ENCODE measurements at places on chromosomes 16 and 17. TPM values are rescaled to one million over a fixed set of nuclear protein-coding genes. Genes with fewer than 3 reads are reported as not detected.

GRCh38 chr17:14469971-14470370 is 169.1 kb downstream of the HS3ST3B1 start:
- no peaks in the 10 kb centered on the region for H3K4me1 ChIP-seq
- no peak for DNase-seq
- H3K27me3 ChIP-seq = no peaks in the 10 kb centered on the region
- no peaks in the 10 kb centered on the region for H3K36me3 ChIP-seq
- no peak overlapping the region for H3K27ac ChIP-seq
- H3K4me3 ChIP-seq = no peak overlapping the region

DNA sequence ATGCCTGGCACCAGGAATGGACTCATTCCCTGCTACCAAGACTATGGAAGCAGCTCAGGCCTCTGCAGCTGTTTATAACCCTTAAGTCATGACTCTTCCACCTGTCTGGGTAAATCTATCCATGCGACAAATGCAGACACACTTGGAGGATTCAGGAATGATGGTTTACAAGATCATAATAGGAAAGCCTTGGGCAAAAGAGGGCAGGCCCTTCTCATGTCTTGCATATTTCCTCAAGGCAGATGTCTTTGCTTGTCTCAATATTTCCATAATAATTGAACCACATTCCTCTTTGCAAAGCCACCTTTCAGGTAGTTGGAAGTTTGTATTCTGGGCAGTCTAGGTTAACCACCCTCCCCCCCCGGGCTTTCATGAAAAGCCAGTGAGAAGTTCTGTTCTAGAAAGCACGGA is 884 bp upstream of the JPT1 start:
- DNase-seq = no peak
- H3K36me3 ChIP-seq = no peaks in the 10 kb centered on the region
- H3K4me3 ChIP-seq = no peak overlapping the region

DNA sequence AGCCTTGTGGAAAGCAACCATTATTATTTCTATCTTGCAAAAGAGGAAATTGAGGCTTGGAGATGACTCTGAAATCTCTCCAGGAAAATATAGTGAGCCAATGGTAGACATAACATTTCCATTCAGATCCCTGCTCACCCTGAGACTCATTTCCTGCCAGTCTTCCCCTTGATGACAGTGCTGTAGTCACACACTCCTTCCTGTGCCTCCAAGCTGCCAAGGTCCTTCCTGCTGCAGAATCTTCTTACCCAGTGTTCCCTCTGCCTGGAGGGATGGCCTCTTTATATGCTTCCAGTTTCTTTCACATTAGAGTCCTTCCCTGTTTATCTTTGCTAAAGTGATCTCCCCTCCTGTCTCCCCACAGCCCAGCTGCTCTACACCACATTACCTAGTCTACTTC is 648.1 kb downstream of the TOX3 start:
- no peaks in the 10 kb centered on the region for H3K27me3 ChIP-seq
- H3K4me3 ChIP-seq = no peak overlapping the region
- no peaks in the 10 kb centered on the region for H3K36me3 ChIP-seq
- H3K27ac ChIP-seq = no peak overlapping the region

- peaks cover 23% of the 10 kb centered on the region for H3K4me1 ChIP-seq
- DNase-seq = no peak
- H3K36me3 ChIP-seq = peaks cover 11% of the 10 kb centered on the region
- peak overlapping the region; percentile 98 for H3K27ac ChIP-seq
- H3K4me3 ChIP-seq = peak overlapping the region; percentile 64
Measured at GRCh38 chr17:47896672-47897490, 845 bp downstream of the SP2 start.

- H3K36me3 ChIP-seq = no peaks in the 10 kb centered on the region
- no peaks in the 10 kb centered on the region for H3K27me3 ChIP-seq
- DNase-seq = peak; percentile 23
- peak overlapping the region; percentile 41 for H3K27ac ChIP-seq
- H3K4me1 ChIP-seq = peaks cover 17% of the 10 kb centered on the region
Measured at GRCh38 chr16:70695331-70696070, 9.6 kb upstream of the MTSS2 start.

DNA sequence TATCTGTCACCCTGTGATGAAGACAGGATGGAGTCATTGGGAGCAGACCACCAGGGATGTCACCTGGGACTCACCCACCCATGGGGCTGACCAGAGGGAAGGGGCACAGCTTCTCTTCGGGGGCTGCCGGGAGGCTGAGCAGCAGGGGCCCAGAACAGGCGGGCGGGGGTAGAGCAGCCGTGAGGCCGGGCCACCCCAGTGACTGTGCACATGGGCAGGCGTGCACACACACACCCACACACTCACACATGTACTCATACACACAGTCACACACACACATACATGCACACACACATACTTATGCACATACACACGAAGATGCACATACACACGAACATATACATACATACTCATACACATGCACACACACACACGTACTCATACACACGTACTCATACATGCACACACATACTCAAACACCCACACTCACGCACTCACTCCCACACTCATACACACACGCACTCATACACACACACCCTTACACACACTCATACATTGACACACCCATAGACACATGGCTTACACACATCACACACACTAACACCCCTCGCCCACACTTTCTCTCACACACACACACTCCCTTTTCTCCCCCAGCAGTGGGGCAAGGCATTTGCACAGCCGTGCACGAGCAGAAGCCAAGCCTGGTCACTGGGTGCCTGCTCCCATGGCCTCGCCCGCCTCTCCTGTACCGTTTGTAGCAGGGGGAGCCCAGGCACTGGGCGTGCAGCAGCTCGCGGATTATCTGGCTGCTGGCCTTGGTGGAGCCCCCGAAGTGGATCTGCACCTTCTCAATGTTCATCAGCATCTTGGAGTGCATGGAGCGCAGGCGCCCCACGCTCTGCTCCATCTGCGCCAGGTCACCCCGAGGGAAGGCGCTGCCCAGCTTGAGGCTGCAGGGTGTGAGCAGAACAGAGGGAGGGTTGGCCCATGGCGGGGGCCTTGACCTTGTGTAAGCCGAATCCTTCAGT is 12.4 kb downstream of the UBALD2 start:
- H3K4me1 ChIP-seq = peaks cover 33% of the 10 kb centered on the region
- no peak for DNase-seq
- no peaks in the 10 kb centered on the region for H3K27me3 ChIP-seq
- H3K4me3 ChIP-seq = no peak overlapping the region
- no peak overlapping the region for H3K27ac ChIP-seq

- no peaks in the 10 kb centered on the region for H3K27me3 ChIP-seq
- no peak for DNase-seq
- no peaks in the 10 kb centered on the region for H3K4me1 ChIP-seq
- no peaks in the 10 kb centered on the region for H3K36me3 ChIP-seq
- no peak overlapping the region for H3K27ac ChIP-seq
- H3K4me3 ChIP-seq = no peak overlapping the region
Measured at GRCh38 chr16:55326261-55327092, 2.5 kb downstream of the IRX6 start.

The DNAI2 gene
- 0.81 TPM for total RNA-seq

DNA sequence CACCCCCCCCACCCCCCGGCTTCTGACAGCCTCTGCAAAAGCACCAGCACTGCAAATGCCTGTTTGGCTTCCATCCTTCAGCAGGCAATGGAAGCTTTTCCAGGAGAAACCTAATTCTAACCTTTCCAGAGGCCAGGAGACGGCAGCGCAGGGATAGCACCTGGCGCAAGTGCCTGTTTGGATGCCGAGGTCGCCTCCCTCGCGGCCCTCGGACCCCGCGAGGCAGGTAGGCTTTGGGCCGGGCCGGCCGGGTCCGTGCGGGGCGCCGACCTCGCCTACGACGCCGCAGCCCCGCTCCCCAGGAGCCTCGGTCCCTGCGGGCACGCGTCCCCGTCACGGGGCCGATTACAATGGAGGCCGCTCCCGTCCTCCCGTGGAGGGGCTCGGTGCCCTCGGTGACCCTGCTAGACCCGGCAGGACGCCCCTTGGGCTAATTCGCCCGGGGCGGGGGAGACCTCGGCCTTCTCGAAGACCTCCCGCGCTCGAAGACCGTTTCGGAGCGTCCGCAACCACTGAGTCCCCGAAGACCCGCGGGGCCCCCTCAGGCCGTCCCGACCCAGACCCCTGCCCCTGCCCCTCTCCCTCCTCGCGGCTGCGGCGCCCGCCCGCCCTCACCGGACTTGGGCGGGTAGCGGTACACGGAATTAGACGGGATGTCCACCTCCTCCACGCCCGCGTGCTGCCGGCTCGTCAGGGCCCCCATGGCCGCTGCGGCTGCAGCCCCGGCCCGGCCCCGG is 587 bp downstream of the RNF157 start:
- no peaks in the 10 kb centered on the region for H3K27me3 ChIP-seq
- no peak for DNase-seq
- H3K4me3 ChIP-seq = peak overlapping the region; percentile 54
- H3K36me3 ChIP-seq = no peaks in the 10 kb centered on the region
- H3K27ac ChIP-seq = peak overlapping the region; percentile 78

DNA sequence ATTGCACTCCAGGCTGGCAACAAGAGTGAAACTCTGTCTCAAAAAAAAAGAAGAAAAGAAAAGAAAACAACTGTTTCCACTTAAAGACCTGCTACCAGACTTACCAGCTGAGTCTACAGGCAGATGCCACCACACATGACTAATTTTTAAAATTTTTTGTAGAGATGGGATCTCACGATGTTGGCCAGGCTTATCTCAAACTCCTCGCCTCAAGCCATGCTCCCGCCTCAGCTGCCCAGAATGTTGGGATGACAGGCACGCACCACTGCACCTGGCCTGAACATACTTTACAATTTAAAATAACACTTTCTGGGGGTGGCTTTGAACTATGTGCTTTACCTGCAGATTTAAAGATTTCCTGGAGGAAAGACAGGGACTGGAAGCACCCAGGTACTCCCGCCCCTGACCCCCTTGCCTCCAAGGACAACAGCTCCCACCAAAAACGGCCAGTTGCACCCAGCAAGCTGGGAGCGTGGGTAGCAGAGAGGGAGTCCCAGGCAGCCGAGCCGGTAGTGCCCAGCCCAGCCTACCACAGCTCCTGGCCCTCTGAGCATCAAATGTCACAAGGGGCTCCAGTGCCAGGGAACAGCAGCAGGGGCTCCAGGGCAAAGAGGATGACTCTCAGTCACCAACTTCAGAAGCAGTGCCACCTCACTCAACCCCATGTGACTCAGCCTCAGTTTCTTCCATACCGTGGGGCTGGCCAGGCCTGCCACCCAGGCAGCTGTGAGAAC is 262.9 kb downstream of the PARN start:
- H3K4me3 ChIP-seq = no peak overlapping the region
- no peak overlapping the region for H3K27ac ChIP-seq
- no peaks in the 10 kb centered on the region for H3K36me3 ChIP-seq
- H3K4me1 ChIP-seq = no peaks in the 10 kb centered on the region

- H3K27ac ChIP-seq = no peak overlapping the region
- peaks cover 3% of the 10 kb centered on the region for H3K4me1 ChIP-seq
- DNase-seq = no peak
- no peaks in the 10 kb centered on the region for H3K36me3 ChIP-seq
- no peak overlapping the region for H3K4me3 ChIP-seq
Measured at GRCh38 chr16:88507231-88507743, 54.2 kb downstream of the ZFPM1 start.

The HSD17B1 gene
- 1.2 TPM for total RNA-seq

- H3K36me3 ChIP-seq = no peaks in the 10 kb centered on the region
- no peaks in the 10 kb centered on the region for H3K4me1 ChIP-seq
- H3K4me3 ChIP-seq = no peak overlapping the region
Measured at GRCh38 chr16:83113317-83113716, 486.5 kb downstream of the CDH13 start.

DNA sequence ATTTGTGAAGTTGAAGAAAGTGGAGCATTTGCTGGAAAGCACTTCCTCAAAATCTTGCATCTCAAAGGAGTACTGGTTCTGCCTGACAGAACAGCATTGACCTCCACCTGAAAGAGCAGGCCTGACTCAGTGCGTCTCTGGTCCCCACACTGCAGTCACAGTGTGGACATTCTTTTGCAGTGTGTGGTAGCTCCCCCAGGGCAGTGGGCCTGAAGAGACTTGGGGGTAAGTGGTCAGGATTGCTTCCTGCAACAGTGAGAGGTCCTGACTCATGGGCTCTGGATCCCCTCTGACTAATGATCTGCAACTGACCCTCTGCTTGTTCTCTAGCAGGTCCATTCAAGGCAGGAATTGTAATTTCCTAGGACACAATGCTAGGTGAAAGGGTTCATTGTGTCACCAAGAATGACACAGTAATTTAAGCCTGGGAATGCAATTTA is 204.9 kb upstream of the KCNJ16 start:
- no peaks in the 10 kb centered on the region for H3K36me3 ChIP-seq
- no peak for DNase-seq
- no peak overlapping the region for H3K4me3 ChIP-seq
- no peaks in the 10 kb centered on the region for H3K27me3 ChIP-seq

The C16orf46 gene
- 0.88 TPM for total RNA-seq

- no peaks in the 10 kb centered on the region for H3K27me3 ChIP-seq
- no peaks in the 10 kb centered on the region for H3K4me1 ChIP-seq
- no peak overlapping the region for H3K27ac ChIP-seq
- H3K4me3 ChIP-seq = no peak overlapping the region
- DNase-seq = peak; percentile 11
Measured at GRCh38 chr16:71441348-71442050, 355 bp downstream of the TLE7 start.

DNA sequence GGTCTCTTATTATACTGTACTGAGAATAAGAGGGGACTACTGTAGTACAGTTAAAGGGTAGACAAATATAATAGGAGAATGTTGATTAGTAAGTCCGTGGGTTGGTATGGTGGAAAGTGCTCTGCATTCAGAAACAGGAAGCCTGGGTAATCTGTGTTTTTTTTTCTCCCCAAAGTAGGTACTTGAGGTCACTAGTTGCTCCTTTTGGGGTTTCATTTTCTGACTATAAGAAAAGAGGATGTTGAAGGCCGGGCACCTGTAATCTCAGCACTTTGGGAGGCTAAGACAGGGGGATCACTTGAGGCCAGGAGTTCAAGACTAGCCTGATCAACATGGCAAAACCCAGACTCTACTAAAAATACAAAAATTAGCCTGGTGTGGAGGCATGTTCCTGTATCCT is 42.0 kb upstream of the MMD start:
- H3K4me1 ChIP-seq = no peaks in the 10 kb centered on the region
- no peaks in the 10 kb centered on the region for H3K36me3 ChIP-seq
- DNase-seq = no peak
- H3K27me3 ChIP-seq = no peaks in the 10 kb centered on the region
- no peak overlapping the region for H3K27ac ChIP-seq

GRCh38 chr16:56869513-56870275 is 4.7 kb downstream of the SLC12A3 start:
- H3K4me3 ChIP-seq = no peak overlapping the region
- H3K36me3 ChIP-seq = no peaks in the 10 kb centered on the region
- H3K27ac ChIP-seq = no peak overlapping the region
- no peaks in the 10 kb centered on the region for H3K4me1 ChIP-seq
- H3K27me3 ChIP-seq = no peaks in the 10 kb centered on the region
- no peak for DNase-seq

GRCh38 chr17:4175921-4176807 is 33.2 kb downstream of the CYB5D2 start:
- H3K27me3 ChIP-seq = no peaks in the 10 kb centered on the region
- H3K27ac ChIP-seq = peak overlapping the region; percentile 82

GRCh38 chr17:75271233-75271954 is 363 bp upstream of the MIF4GD start:
- peak overlapping the region; percentile 84 for H3K27ac ChIP-seq
- no peaks in the 10 kb centered on the region for H3K27me3 ChIP-seq
- DNase-seq = peak; percentile 90
- H3K4me3 ChIP-seq = peak overlapping the region; percentile 75
- peaks cover 24% of the 10 kb centered on the region for H3K4me1 ChIP-seq
- peaks cover 22% of the 10 kb centered on the region for H3K36me3 ChIP-seq

Data from naive thymus-derived CD4-positive, alpha-beta T cell (primary cell).